ENCODE measurements at places on chromosomes 2 and 18.

- no peak for DNase-seq
- no peak overlapping the region for H3K27ac ChIP-seq
- H3K4me3 ChIP-seq: no peak overlapping the region
- H3K4me1 ChIP-seq: no peaks in the 10 kb centered on the region
- no peaks in the 10 kb centered on the region for H3K36me3 ChIP-seq
- no peaks in the 10 kb centered on the region for H3K27me3 ChIP-seq
Observed at GRCh38 chr18:35164133-35164532, 76.7 kb upstream of the ZNF397 start.

- H3K4me3 ChIP-seq: peak within 1 kb of the TSS; percentile 75
- H3K4me1 ChIP-seq: no peaks in the 10 kb centered on the region
- H3K27me3 ChIP-seq: no peaks in the 10 kb centered on the region
- no peaks in the 10 kb centered on the region for H3K36me3 ChIP-seq
- peak; percentile 69 for DNase-seq
- H3K27ac ChIP-seq: peak within 1 kb of the TSS; percentile 89
Observed at GRCh38 chr2:234496835-234497593, at the start of gene ARL4C. ARL4C (minus strand) TSS chr2:234497081; CDS start chr2:234496586, 495 bp downstream.

- DNase-seq: no peak
- H3K4me1 ChIP-seq: no peaks in the 10 kb centered on the region
- no peaks in the 10 kb centered on the region for H3K36me3 ChIP-seq
- no peaks in the 10 kb centered on the region for H3K27me3 ChIP-seq
Observed at GRCh38 chr2:42214669-42215068, 45.5 kb downstream of the EML4 start.

GRCh38 chr2:240965296-240965904, 33.0 kb upstream of the SNED1 start:
- H3K27me3 ChIP-seq: no peaks in the 10 kb centered on the region
- no peak for DNase-seq
- no peak overlapping the region for H3K4me3 ChIP-seq
- H3K36me3 ChIP-seq: no peaks in the 10 kb centered on the region
- H3K4me1 ChIP-seq: peaks cover 3% of the 10 kb centered on the region

GRCh38 chr2:98915751-98916358, 20.2 kb downstream of the CRACDL start:
- H3K27me3 ChIP-seq: no peaks in the 10 kb centered on the region
- H3K4me3 ChIP-seq: no peak overlapping the region
- no peak overlapping the region for H3K27ac ChIP-seq
- no peaks in the 10 kb centered on the region for H3K4me1 ChIP-seq

GRCh38 chr18:14914771-14915170, 166.8 kb downstream of the ANKRD30B start:
- no peaks in the 10 kb centered on the region for H3K36me3 ChIP-seq
- no peaks in the 10 kb centered on the region for H3K27me3 ChIP-seq
- H3K4me1 ChIP-seq: no peaks in the 10 kb centered on the region
- H3K4me3 ChIP-seq: no peak overlapping the region
- H3K27ac ChIP-seq: no peak overlapping the region

- H3K4me1 ChIP-seq: peaks cover 6% of the 10 kb centered on the region
- H3K27ac ChIP-seq: no peak overlapping the region
- no peak overlapping the region for H3K4me3 ChIP-seq
- H3K36me3 ChIP-seq: no peaks in the 10 kb centered on the region
- no peak for DNase-seq
Observed at GRCh38 chr2:218024871-218025270, 22.1 kb upstream of the TNS1 start.

- H3K27ac ChIP-seq: no peak overlapping the region
- no peaks in the 10 kb centered on the region for H3K4me1 ChIP-seq
- H3K4me3 ChIP-seq: no peak overlapping the region
- no peaks in the 10 kb centered on the region for H3K36me3 ChIP-seq
Observed at GRCh38 chr2:54081574-54081973, 33.8 kb upstream of the ACYP2 start.
